ENCODE measurements at places on chromosomes 5 and 9.

- DNase-seq: no peak
Observed at GRCh38 chr9:120434532-120434931, 145.4 kb downstream of the CDK5RAP2 start.

- DNase-seq: no peak
Observed at GRCh38 chr9:129486756-129487657, 133.9 kb downstream of the C9orf50 start.

DNA sequence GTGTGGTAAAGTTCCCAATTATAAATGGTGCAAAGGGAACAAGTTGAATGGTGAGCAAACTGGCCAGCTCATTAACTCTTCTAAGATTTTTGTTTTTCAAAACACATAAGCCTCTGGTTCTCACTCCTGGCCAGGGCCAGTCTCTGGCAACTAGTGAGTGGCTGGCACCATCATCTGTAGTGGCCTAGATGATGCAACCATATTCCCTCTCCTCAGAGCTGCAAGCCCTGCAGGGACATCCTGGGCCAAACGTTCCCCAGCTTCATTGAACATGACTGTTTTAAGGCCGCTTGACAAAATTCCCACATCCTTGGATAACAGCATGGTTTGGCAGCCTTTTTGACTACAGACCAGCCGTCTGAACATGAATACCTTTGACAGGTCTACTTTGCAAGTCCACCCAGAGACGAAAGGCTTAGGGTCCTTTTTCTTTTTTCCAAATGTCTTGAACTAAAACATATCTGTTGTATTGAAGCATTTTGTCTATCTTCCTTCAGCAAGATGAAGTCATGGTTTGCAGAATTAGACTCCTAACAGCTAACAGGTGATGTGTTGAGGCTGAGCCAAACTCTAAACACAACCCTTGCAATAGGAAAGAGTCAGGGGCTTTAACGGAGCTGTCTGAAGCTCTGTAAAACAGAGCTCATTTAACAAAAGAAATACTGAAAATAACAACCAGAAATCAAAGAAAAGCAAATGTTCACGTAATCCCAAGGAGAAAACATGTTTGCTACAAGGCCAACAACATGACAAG is 23.8 kb downstream of the MACROH2A1 start:
- no peak for DNase-seq

GRCh38 chr9:131524665-131525315 is 6.3 kb downstream of the UCK1 start:
- no peak for DNase-seq

- DNase-seq: peak; percentile 85
Observed at GRCh38 chr5:119343766-119344165, 12.1 kb upstream of the TNFAIP8 start.

DNA sequence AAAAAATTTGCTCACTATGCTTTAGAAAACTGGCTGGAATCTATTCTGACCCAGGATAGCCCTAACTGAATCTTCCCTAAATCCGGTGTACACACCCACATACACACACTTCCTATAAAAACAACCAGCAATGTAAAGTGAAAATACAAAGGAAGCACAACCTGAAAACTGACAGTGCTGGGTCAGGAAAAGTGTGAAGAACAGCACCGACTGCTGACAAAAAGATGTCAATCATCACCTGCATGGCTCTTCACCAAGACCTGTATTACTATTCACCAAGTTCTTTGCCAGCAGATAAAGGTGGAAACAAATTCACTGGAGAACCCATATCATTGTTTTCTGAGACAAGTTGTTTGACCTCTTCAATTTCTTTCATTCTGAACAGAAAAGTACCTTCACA is 293.8 kb upstream of the GRAMD2B start:
- no peak for DNase-seq

GRCh38 chr5:55982957-55983381 is 11.8 kb downstream of the IL6ST start:
- DNase-seq: no peak

GRCh38 chr5:458547-459353 is 15.8 kb downstream of the EXOC3 start:
- peak; percentile 72 for DNase-seq

- DNase-seq: no peak
Observed at GRCh38 chr5:14296533-14297331, 153.6 kb downstream of the TRIO start.

- no peak for DNase-seq
Observed at GRCh38 chr5:61788548-61788947, 456.5 kb downstream of the ZSWIM6 start.

GRCh38 chr5:176405656-176406435 is 10.5 kb downstream of the CLTB start:
- DNase-seq: no peak

- no peak for DNase-seq
Observed at GRCh38 chr5:99544356-99544755, 615.5 kb upstream of the CHD1 start.

DNA sequence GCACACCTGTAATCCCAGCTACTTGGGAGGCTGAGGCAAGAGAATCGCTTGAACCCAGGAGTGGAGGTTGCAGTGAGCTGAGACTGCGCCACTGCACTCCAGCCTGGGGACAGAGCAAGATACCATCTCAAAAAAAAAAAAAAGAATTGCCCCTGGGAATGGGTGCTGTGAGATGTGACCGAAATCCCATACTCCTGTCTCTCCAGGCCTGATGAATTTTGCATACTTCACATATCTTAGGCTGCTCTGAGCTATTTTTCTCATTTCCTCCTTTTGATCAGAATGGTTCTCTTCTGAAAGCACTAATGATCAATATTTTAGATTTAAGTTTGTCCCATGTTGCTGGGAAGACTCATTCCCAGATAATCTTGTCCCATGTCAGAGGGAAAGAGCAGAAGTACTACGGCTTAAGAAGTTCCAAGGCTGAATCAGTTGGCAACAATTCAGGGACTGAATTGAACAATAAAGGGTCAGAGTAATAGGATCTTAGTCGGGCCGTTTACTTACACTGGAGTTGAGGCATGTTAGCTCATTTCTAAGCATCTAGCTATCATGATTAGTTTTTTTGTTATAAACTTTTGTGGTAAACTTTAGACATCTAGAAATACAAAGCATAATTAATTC is 44.2 kb upstream of the TENT2 start:
- DNase-seq: no peak

- no peak for DNase-seq
Observed at GRCh38 chr5:2111569-2112105, 228.9 kb upstream of the IRX4 start.

DNA sequence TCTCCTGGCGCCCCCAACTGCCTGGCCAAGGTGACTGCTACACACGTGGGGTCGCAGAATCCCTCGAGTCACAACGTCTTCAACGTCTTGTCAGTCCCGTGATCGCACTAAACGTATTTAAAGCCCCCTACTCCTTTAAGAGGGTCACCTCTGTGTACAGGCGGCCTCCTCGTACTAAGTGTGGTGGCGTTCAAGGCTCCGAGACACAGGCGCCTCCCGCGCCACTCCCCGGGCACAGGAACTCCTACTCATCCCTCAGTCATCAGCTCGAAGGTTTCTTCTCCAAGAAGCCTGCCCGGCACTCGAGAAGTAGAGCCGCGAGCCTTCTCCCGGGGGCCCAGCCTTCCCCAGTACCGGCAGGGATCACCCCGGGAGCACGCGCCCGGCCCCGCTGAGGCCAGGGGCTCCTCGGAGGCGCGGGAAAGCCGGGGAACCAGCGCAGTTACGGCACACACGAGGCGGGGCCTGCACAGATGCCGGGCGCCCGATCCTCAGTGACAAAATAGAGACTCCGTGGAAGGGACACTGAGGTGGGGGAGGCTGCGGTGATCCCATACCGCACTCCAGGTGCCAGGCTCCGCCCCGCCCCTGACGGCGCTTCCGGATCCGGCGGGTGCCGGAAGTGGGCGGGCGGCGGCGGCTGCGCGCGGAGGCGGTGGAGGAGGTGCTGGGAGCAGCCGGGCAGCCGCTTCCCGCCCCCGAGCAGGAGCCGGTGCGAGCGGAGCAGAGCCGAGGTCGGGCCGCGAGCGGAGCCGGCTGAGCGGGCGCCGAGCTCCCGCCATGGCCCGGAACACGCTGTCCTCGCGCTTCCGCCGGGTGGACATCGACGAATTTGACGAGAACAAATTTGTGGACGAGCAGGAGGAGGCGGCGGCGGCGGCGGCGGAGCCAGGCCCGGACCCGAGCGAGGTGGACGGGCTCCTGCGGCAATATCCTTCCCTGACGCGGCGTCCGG is 6.9 kb downstream of the ARPC5L start:
- peak; percentile 94 for DNase-seq

GRCh38 chr5:93589152-93589828 is 6.3 kb downstream of the NR2F1 start:
- DNase-seq: no peak

DNA sequence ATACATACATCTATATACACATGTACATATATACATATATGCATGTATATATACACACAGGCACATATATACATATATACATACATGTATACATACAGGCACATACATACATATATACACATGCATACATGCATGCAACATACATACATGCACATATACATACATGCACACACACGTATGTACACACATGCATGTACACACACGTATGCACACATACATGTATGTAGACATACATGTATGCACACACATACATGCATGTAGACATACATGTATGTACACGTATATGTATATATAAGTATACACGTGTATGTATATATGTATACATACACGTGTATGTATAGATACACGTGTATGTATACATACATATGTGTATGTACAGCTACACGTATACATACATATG is 617.0 kb downstream of the RAB3C start:
- no peak for DNase-seq

GRCh38 chr5:65100911-65101631 is 332.3 kb downstream of the CWC27 start:
- peak; percentile 22 for DNase-seq

DNA sequence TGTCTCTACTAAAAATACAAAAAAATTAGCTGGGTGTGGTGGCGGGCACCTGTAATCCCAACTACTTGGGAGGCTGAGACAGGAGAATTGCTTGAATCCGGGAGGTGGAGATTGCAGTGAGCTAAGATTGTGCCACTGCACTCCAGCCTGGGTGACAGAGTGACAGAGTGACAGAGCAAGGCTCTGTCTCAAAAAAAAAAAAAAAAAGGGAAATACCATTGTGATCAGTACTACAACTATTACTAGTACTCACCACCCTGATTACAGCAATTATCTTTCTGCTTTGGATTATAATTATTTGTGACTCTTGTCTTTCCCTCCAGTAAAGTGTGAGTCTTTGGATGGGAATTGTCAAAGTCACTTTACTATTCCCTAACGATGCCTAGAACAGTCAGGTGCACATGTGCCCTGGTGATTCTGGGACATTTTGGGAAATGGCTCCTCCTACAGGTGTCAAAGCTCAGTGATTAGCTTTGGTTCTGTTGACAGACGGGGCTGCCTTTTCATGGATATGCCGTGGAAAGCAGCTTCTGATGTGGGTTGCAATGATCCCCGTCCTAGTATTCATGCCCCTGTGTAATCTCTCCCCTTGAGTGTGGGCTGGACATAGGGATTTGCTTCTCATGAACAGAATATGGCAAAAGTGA is 31.8 kb upstream of the FRRS1L start:
- peak; percentile 3 for DNase-seq
